ENCODE measurements at places on chromosomes 2 and 18.

- no peak for DNase-seq
Measured at GRCh38 chr2:73582364-73582763, 59.9 kb downstream of the NAT8 start.

DNA sequence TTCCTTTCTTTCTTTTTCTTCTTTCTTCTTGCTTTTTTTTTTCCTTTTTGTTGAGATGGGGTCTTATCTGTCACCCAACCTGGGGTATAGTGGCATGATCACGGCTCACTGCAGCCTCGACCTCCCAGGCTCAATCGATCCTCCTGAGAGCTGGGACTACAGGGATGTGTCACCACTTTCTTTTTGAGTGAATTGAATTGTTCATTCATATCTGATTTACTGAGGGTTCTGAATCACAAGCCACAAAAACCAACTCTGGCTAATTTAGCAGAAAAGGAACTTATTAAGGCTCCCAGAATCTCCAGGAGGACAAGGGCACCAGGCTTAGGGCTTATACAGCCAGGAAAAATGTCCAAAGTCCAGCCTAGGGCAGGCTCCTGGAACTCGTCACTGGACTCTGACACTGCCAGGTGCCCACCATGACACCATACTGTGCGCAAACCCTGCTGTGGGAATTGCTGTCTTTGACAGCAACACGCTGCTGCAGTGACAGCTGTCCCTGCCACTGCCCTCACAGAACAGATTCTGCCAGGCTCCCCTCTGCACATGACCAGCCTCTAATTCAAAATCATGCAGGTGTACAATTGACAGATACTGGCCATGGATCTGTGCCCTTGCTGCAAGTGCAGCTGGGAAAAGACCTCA lies 42.9 kb upstream of the EML6 start:
- DNase-seq = no peak

DNA sequence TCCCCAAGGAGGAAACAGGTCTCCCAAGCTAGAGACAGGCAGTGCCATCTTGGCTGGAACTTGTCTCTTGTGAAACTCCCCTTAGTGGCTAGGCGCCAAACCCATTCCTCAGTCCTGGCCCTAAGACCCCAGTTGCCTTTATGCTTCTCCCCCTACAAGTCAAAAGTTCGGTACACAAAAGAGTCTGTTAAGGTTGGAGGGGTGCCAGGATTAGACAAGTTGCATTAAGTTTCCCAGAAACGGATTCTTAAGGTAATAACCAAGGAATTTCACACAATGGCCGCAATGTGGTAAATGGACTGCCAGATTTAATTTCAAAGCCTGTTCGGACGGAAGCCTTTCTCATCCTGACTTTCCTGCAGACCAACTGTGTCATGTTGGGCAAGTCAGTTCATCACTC lies 80.7 kb downstream of the CCBE1 start:
- no peak for DNase-seq

DNA sequence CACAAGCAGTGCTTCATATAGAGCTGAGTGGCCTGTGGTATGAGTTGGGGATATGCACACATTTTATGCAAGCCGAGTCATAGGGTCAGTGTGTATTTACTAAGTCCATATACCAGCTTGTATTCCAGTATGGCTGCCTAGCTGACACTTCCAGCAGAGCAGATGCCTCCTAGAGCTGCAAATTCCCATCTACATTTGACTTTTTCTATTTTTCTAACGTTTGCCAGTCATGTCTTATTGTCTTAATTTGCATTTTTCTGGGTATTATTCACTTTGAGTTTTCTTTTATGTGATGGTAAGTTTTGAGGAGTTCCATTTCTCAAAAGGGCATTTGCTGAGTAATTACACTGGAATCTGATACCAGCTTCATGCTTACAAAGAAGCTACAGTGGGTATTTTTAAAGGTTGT lies 334.5 kb upstream of the CDH2 start:
- DNase-seq = no peak

DNA sequence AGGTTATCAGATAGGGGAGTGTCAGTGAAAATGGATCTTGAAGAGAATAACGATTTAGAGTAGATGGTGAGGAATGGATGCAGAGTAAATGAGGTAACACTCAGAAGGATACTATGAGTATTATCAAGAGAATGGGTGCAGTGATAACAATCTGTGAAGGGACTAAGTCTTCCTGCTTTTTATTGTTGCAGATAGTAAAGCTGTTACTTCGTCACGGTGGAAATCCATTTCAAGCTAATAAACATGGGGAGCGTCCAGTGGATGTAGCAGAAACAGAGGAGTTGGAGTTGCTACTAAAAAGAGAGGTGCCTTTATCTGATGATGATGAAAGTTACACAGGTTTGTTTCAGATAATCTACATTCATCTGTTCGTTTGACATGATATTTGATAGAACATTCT lies 85.1 kb downstream of the ANKRD12 start:
- no peak for DNase-seq

GRCh38 chr2:98623657-98624056 lies 15.3 kb downstream of the UNC50 start:
- DNase-seq = no peak

DNA sequence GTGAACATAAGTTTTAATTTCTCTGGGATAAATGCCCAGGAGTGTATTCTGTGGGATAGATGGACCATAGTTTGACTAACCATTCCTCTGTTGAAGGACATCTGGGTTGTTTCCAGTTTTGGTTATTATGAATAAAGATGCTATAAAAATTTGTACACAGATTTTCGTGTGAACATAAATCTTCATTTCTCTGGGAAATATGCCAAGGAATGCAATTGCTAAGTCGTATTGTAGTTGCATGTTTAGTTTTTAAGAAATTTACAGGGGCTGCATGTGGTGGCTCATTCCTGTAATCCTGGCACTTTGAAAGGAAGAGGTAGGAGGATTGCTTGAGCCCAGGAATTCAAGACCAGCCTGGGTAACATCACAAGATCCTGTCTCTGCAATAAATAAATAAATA lies 6.9 kb upstream of the SLC11A1 start:
- no peak for DNase-seq

- no peak for DNase-seq
Measured at GRCh38 chr2:158127380-158127804, 25.7 kb downstream of the UPP2 start.

DNA sequence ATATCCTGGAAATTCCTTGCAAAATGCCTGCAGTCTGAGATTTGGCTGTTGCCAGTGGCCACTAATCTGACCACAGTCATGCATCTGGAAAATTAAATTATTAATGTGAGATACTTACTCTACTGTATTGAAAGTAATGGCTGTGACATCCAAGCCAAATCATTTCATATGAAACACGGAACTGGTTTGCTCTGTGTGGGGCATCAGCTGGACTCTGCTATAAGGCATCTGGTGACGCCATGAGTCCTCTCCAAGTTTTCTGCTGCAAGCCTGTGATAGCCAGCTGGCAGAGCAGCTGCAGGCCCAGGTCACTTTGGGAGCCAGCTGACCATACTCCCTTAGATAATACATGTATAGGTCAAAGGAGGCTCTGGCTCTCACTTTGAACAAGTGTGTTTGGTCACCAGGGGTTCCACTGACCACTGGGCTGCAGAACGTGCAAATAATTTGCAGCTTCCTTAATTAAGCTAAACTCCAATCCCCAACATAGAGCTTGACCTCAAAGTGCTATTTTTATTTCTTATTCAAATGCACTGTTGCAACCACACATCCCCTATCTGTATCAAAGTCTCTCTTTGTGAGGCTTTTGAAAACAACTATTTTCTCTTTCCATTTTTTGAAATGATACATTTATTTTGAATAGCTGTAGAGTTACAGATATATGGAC lies 152.9 kb downstream of the NCKAP5 start:
- no peak for DNase-seq

GRCh38 chr2:171578127-171578803 lies 56.0 kb downstream of the CYBRD1 start:
- DNase-seq = no peak

GRCh38 chr18:677145-677544 lies 19.7 kb downstream of the TYMS start:
- no peak for DNase-seq

DNA sequence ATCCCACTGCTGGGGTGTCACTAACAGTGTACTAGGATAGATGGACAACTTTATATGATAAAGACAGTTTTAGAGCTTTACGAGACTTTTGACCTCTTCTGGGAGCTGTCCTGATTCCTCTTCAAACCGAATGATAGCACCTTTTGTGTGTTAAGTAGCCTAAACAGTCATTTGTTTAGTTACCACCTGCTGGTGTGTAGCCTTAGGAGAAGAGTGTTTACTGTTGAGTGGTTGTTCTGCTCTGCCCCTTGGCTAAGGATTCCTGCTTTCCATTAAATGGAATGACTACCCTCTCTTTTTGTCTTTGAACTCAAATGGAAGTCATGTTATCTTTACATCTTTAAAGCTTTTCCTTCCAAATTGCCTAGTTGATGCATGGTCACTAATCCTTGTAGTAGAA lies 28.0 kb upstream of the MGAT5 start:
- DNase-seq = no peak

DNA sequence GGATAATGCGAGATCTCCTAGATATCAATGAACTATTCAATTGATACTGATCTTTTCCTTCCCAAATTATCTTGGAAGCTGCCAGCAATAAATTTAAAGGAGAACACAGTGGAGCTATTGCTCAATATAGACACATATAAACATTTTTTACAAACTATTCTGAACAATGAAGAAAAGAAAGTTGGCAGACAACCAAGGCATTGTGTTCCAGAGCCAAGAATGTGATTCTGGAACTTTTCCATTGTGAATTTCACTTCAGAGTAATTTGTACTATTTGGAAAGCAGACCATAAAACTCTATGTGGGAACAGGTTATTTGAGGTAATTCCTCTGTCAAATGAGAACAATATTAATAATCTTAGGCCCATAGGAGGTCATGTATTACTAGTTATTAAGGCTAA lies 588.2 kb downstream of the IRS1 start:
- DNase-seq = no peak

DNA sequence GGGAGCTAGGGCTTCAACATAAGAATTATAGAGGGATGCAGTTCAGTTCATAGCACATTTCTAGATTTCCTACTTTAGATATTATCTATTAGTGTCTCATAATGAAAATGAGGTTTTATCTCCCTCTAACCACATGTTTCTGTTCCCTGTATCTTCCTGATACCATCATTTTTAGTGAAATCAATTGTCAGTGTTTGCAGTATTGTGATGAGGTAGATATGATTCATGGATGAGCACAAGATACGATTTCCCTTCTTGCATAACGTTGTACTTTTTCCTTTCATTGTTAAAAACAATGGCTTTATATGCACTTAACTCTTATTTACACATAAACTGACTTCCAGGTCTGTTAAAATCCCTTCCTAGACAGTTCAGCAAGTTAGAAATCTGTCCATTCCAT lies 211.4 kb downstream of the ZBTB7C start:
- DNase-seq = no peak

GRCh38 chr2:47065343-47065742 lies 89.8 kb downstream of the STPG4 start:
- DNase-seq = no peak

GRCh38 chr2:234935311-234935710 lies 16.5 kb upstream of the SH3BP4 start:
- DNase-seq = no peak

GRCh38 chr2:215410932-215411285 lies 25.0 kb downstream of the FN1 start:
- DNase-seq = no peak

- no peak for DNase-seq
Measured at GRCh38 chr2:47243596-47244323, 88.7 kb upstream of the STPG4 start.

- no peak for DNase-seq
Measured at GRCh38 chr2:225400060-225400511, 576 bp downstream of the NYAP2 start.

- no peak for DNase-seq
Measured at GRCh38 chr18:40935423-40935822, 1019.6 kb upstream of the PIK3C3 start.

GRCh38 chr2:11710632-11711353 lies 35.6 kb upstream of the LPIN1 start:
- no peak for DNase-seq

- no peak for DNase-seq
Measured at GRCh38 chr2:42977270-42978174, 185.1 kb upstream of the HAAO start.

GRCh38 chr2:39636306-39636705 lies 29.4 kb upstream of the TMEM178A start:
- DNase-seq = no peak

DNA sequence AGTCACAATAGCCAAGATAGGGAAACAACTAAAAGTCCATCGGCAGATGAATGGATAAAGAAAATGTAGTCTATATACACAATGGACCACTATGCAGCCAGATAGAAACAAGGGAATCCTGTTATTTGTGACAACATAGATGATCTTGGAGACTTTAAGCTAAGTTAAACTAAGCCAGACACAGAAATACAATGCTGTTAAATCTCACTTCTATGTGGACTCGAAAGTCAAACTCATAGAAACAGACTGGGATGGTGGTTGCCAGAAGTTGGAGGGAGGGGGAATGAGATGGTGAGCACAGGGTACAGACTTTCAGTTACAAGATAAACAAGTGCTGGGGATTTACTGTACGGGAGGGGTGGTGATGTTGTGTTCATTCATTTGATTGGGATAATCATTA lies 5.4 kb upstream of the CNDP1 start:
- DNase-seq = no peak

DNA sequence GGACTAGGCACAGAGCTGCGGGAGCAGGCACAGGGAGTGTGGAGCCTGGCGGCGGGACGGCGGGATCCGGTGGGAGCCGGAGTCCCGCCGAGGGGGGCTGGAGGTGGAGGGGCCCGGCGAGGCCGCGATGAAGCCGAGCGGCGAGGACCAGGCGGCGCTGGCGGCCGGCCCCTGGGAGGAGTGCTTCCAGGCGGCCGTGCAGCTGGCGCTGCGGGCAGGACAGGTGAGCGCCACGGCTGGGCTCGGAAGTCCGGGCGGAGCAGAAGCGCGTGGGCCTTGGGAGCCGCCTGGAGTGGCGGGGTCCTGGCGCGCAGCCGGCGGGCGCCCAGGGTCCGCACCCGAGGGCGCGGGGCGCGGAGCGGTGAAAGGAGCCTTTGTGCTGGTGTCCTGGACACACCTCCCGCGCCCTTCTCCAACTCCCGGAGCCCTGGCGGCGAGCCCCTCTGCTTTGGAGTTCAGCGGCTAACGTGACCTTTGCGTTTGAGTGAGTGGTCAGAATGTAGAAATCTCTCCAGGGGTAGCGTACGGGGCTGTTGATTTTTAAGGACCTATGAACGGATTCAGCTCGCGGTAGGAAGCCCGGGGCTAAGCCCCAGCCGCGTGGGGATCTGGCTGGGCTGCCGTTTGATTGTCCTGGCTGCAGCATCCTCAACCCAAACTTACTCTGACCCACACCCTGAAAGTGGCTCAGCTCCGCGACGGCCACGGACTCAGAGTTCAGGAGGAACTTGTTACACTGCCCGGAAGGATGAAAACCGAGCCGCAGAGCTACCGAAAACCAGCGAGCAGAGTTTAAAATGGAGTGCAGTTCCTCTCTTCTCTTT lies 448 bp downstream of the IMPA2 start:
- no peak for DNase-seq

- DNase-seq = no peak
Measured at GRCh38 chr18:31102025-31102684, at the start of gene DSC2. Gene DSC2, minus strand, starts transcription at chr18:31102421. Its CDS starts 450 bp downstream, at chr18:31101971.

DNA sequence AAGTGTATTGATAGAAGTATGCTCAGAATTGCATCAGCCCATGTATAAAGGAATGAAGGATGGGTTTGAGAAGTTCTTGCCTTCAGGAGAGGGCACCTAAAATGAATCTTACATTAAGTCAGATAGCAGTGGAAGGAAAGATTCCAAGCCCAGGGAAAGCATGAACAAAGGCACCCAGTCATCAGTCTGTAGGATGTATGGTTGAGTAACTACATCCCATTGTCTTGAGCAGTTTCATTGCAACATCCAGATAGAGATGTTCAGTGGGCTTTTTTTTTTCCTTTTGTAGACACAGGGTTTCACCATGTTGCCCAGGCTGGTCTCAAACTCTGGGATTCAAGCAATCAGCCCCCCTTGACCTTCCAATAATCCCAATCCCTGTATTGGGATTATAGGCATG lies 80.7 kb downstream of the ARHGAP28 start:
- DNase-seq = no peak

All from stimulated activated CD4-positive, alpha-beta T cell treated with anti-CD3 and anti-CD28 coated beads, Interleukin-1b, Interleukin-23, amount 100 ng/mL, for 4 hours (primary cell).